NB4 (cell line): ENCODE measurements at places on chromosomes 6 and 20.

GRCh38 chr6:107490566-107491137, 735 bp downstream of the SOBP start:
- DNase-seq: peak; percentile 8

DNA sequence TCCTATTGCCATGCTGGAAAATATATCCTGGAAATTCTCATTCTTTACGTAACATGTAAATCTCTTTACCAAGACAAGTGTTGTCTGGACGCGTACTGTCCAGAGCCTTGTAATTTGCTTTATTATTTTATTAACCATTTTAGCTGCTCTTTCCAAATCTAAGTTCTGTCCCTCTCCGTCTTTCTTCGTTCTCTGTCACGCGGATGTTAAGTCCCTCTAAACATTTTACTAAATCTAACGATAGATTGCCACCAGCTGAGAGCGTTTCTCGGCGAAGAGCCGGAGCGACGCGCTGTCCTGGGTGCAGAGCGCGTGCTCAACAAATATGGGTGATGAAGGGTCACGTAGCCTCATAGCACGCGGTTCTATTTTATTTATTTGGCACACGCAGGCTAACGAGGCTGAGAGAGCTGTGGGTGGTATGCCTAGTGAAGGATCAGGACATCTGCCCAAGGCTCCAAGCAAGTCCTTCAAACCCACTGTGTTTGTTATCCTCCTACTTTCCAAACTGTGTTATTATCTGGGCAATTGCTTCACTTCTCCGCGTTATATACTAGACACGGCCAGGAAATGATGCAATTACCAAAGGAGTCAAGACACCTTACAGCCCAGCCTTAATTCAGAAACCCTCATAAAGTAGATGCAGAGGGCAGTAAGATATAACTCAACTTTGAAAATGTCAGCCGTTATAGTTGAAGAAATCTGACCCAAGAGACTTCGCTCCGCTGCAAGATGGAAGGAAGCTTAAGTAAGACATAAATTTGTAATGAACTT, 10.0 kb upstream of the NCOA7 start:
- DNase-seq: peak; percentile 89

- no peak for DNase-seq
These were observed 45.6 kb downstream of the APCDD1L start for GRCh38 chr20:58469616-58470015.

- DNase-seq: no peak
These were observed 74.2 kb upstream of the DSP start for GRCh38 chr6:7467007-7467897.

GRCh38 chr20:11432407-11432806, 485.3 kb upstream of the BTBD3 start:
- no peak for DNase-seq

- DNase-seq: no peak
These were observed 38.2 kb downstream of the PSMB1 start for GRCh38 chr6:170514908-170515307.

- no peak for DNase-seq
These were observed 27.4 kb downstream of the GHRH start for GRCh38 chr20:37234254-37234581.

- DNase-seq: no peak
These were observed 33.6 kb downstream of the TMX4 start for GRCh38 chr20:7985916-7986315.

GRCh38 chr20:52364405-52364804, 172.8 kb upstream of the ZFP64 start:
- DNase-seq: no peak

DNA sequence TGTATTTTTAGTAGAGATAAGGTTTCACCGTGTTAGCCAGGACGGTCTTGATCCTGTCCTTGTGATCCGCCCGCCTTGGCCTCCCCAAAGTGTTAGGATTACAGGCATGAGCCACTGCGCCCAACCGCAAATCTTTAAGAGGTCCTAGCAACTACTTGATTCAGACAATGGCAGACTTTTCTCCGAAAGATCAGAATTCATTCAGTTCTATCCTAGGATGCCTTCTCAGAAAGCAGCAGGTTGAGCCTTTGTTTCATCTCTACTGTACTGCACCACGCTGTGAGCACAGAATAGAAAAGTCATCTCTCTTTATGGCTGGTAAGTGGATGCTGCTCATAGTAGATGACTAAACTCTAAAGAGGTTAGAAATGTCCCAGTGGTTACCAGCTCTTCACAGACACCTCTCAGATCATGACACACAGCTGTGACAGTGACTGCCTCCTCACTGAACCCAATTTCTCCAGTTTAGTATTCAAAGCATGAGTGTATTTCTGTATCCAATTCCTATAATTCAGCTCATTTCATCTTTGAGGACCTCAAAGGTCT, 6.0 kb upstream of the HSF2 start:
- DNase-seq: no peak

GRCh38 chr6:80921861-80922460, 815.5 kb downstream of the BCKDHB start:
- no peak for DNase-seq

- peak; percentile 64 for DNase-seq
These were observed 70.0 kb downstream of the PTPN1 start for GRCh38 chr20:50580016-50580747.

DNA sequence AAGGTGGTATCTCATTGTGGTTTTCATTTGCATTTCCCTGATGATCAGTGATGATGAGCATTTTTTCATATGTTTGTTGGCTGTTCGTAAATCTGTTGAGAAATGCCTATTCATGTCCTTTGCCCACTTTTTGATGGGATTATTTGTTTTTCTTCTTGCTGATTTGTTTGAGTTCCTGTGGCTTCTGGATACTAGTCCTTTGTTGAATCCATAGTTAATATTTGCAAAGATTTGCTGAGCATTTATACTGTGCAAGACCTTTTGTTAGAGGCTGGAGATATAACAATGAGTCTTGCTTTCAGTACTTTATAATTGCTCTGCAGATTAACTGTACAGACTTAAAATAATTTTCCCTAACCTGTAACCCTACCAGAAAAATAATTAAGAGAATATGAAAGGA, 35.6 kb downstream of the PDE7B start:
- no peak for DNase-seq

DNA sequence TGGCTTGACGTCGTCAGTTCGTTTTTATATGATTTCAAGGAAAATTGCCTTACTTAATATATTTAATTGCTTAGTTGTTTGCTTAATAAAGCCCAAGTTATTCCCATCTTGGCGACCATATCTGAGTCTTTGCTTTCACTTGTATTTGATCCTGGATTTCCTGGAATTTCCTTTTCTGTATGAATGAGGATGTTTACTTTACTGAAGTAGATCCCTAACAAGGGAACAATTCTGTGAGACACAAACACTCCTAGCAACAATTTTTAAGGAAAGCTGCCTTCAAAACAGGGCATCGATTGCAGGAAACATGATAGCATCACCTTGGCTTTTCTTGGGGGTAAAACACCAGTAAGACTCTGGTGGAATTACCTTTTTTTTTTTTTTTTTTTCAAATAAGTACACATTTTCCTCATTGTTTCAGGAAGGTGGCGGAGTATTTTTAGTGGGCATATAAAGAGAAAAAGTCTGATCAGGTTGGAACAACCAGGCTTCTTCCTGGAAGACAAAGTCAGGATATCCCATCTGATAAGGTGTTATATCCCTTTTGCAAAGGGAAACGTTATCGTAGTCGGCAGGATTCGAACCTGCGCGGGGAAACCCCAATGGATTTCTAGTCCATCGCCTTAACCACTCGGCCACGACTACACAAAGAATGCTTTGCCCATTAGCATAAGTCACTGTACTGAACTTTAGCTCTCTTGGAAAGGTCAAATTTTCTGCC, 68.5 kb upstream of the ZNF184 start:
- peak; percentile 37 for DNase-seq

DNA sequence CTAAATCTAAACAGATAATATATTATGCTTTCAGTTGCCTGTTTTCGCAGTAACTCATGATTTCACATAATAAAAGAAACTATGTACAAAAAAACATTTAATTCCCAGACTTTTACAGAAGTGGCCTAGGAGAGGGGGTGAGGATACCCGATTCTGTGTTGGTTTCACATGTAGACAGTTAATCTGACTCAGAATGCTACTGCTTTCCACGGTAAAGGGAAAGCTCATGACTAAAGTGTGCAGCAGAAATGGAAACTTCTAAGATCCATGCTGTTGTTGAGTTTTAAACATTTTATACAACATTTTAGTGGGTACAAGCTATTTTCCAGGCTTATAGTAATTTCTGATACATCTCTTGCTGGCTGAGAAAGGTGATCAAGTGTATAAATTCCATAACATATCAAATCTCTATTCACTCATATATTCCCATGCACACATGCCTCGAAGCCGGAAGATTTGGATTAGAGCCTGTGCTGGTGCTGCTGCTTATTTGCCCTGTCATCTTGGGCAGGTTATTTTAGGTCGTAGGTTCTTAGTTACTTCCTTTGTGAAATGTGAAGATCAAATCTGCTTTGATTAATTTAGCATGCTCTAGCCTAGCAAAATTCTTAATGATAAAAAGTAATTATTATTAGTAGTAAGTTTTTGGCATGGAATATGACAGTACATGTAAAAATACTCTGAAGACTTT, 896.7 kb upstream of the MAP3K7 start:
- no peak for DNase-seq

DNA sequence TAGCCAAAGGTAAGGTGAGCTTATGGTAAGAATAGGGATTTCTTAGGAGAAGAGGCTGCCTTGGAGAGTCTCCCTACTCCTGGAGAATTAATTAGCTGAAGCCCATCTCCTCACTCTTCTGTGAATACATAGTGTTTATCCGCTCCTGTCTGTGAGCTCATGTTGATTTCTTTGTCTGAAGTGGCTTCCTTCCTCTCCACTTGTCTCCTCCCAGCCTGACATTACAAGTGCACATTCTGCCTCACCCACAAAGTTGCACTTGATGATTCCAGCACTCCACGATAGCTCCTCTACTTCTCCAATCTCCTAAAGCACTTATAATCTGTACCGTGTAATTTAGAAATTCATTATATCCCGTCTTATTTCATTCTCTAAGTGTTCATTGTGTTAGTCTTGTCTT, 287.2 kb downstream of the QKI start:
- no peak for DNase-seq

DNA sequence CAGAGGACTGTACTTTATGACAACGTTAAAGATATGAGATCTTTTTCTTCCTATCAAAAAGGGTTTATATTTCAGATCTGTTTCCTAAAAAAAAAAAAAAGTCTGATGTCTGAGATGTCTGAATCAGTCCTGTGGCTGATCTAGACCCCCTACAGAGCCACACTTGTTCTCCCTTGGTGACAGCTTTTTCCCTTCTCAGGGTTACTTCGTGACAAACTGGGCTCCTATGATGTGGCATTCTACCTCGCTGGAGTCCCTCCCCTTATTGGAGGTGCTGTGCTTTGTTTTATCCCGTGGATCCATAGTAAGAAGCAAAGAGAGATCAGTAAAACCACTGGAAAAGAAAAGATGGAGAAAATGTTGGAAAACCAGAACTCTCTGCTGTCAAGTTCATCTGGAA, 134.5 kb downstream of the SLC16A10 start:
- no peak for DNase-seq

- no peak for DNase-seq
These were observed 285.3 kb downstream of the CDC5L start for GRCh38 chr6:44672841-44673240.

GRCh38 chr6:101003075-101003474, 121.9 kb upstream of the ASCC3 start:
- no peak for DNase-seq

GRCh38 chr6:27130668-27131428, 116.7 kb upstream of the PRSS16 start:
- peak; percentile 47 for DNase-seq

DNA sequence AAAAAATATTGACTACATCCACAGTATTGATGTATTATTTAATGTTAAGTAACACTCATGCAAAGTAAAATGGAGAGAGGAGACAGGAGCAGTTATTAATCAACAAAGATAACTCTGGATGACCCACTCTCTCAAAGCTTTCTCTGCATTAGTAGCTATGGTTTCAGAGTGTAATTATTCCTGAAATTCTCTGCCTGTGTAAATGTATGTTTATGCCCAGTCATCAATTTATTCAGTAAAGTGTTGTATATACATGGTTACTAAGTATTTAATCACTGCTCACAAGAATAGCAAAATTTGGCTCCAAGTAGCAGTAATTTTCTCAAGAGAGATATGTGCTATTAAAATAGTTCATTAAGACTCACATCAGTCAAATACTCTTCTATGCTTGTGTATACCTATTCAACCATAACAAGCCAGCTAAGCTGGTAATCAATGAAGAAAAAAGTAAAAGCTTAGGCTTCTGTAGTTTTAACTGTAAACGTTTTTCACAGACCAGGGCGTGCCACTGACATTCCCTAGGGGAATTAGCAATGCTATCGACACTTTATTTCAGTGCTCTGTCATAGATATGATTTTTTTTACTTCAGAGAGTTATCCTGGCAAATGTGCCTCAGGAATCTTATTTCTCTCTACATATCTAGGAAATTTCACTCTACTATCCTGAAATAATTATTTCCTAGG, 54.0 kb upstream of the RAB32 start:
- DNase-seq: no peak

DNA sequence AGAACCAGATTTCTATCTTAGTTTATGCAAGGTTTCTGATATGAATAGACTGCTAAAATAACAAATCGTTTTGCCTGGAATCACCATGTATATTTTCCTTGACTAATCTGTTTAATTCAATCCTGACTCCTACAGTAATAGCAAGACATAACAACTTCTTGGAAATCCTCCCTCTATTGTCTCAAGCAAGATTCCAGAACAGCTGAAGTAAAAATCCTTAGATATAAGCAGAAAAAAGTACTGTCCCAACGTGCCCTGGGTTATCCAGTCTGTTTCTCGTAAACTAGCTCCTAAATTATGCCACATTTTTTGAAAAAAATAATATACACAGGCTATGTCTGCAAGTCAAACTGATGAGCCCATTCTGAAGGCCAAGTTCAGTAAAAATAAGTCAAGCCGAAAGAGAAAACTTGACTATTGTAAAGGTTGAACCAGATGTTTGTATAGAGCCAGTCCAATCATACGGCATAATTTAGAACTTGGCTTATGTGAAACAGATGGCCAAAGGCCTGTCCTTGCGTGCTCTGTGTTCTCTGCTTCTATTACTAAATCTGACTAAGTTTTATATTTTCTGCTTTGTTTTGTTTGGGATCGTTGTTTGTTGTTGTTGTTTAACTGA, 341.6 kb upstream of the NRSN1 start:
- no peak for DNase-seq

DNA sequence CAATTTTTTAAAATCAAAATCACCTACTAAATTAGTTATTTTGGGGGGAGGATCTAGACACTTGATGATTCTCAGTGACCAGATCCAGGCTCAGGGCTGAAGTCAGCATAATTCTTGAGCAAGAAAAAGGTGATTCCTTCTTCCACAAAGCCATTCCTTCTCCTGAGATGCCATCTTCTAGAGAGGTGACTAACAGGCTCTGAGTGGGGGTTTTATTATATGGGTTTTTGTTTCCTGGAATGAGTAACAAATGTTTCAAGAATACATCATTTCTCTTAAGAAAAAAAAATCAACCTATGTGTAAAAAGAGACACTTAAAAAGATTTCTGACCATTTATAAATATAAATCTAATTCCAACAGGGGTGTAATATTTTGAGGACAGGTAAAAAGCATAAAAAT, 154.3 kb downstream of the NFATC2 start:
- DNase-seq: no peak
